Naive thymus-derived CD8-positive, alpha-beta T cell (primary cell): ENCODE measurements at places on chromosomes 4 and X.
A peak's percentile ranks its signal among the peaks of the same experiment; 100 is the strongest.

DNA sequence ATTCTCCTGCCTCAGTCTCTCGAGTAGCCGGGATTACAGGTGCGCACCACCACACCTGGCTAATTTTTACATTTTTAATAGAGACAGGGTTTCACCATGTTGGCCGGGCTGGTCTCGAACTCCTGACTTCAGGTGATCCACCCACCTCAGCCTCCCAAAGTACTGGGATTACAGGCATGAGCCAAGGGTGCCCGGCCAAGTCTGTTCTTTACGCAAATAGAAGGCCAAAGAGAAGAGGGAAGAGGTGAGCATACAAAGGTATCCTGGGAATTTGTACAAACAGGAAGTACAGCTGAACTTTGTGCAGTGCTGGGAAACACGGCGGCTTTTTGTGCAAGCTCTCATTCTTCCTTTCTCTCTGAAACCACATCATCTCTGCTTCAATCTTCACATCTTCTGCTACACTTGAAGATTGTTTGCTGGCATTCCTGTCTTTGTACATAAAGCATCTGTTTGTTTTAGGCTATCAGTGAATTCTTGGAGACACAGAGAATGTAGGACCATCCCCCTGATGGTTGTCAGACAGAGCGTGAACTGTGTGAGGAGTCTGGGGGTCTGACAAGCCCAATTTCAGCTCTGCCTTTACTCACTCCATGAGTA, 71.9 kb upstream of the PRSS48 start:
- no peak for DNase-seq

GRCh38 chrX:107677909-107678308, 49.6 kb downstream of the PRPS1 start:
- DNase-seq, result peak; percentile 16

- DNase-seq, result no peak
These were observed 156.0 kb downstream of the PCDH18 start for GRCh38 chr4:137376312-137376711.

- no peak for DNase-seq
These were observed 304.4 kb downstream of the AFF2 start for GRCh38 chrX:148804579-148805355.

- no peak for DNase-seq
These were observed 16.8 kb downstream of the LNX1 start for GRCh38 chr4:53574528-53574927.
